ENCODE measurements at places on chromosomes 2 and 18.

DNA sequence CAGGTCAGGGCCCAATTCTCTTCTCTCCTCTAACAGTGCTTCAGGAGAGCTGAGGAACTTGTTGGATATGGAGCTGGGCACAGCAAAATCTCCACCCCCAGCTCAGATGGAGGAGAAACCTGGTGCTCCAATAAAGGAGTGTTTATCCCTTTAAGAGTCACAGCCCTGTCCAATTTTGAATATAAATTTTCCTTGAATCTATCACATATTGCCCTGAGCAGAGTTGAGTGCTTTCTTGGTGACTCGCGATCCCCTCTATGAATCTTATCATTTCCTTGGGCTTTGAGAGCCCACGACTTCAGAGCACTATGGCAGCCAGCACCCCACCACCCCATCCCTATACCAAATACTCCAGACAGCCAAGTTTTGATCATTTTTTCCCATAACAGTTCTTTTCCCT is 34.4 kb upstream of the SMAD7 start:
- peak; percentile 50 for DNase-seq

DNA sequence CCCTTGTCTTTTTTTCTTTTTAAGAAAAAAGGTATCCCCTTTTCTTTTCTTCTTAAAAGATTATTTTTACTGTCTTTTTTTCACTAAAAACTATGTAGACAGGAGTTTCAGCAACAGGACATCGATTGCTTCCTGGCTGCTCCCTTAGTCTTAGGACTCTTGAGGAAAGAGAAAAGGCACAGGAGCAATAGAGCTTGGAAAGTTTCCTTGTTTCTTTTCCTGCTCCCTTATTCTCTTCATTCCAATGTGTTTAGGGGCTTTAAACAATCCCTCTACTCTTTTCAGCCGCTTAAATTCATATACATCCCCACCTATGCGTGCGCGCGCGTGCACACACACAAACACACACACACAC is 225.9 kb upstream of the FBXO11 start:
- DNase-seq = no peak

DNA sequence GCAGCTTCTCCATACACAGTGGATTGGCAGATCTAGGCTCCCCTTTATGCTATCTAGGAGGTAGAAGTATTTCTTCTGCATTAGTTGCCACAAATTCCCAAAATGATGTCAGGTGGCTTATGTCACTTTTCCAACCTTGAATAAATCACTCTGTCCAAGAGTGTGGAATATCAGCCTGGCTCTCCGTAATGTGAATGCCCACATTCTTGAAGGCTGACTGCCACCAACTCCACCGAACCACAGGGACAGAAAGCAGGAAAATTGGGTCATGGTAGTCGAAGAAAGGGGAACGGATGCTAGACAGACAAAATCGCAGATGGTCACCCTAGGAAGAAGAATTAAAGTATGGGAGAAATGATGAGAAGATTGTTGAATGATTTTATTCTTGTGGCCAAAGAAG is 624.9 kb upstream of the CDH2 start:
- no peak for DNase-seq

- DNase-seq = no peak
Observed at GRCh38 chr18:52730972-52731619, 391.1 kb downstream of the DCC start.

GRCh38 chr18:55261253-55261652 is 302.0 kb upstream of the CCDC68 start:
- DNase-seq = no peak

DNA sequence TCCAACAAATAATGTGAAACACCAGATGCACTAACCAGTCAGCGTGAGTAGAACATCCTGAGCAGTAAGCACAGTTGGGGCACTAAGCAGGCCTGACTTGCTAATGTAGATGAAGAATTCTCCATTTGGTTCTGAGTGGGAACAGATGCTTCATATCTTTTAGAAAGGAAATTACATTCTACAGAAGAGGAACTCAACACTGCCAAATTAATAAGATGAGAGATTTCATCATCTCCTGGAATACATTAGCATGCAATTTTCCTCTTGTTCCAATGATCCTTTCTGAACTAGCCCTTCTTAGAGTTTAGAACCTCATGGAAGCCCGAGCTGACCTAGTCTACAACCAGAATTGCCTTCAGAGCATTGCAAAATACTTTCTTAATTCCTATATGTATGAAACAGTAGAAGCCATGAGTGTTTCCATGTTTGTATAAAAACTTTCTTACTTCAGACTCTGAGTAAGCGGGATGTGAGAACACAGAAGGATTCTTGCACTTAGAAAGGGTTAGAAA is 34.8 kb downstream of the COL5A2 start:
- peak; percentile 77 for DNase-seq

GRCh38 chr2:21289989-21290388 is 166.2 kb downstream of the TDRD15 start:
- DNase-seq = no peak

DNA sequence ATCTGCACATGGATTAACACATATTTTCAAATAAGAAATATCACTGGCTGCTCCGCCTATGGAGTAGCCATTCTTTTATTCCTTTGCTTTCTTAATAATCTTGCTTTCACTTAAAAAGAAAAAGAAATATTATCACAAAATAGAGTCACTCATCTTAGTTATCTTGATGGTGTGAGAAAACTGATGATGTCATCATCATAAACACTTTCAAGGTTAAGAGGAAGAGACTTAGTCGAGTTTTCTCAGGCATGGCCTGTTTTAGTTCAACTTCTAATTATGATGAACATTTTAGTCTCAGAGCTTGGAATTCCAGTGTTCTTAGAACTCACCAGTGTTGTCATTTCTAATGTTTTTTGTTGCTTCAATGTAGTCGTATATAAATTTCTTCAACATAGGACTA is 506.1 kb downstream of the PTPRM start:
- no peak for DNase-seq

DNA sequence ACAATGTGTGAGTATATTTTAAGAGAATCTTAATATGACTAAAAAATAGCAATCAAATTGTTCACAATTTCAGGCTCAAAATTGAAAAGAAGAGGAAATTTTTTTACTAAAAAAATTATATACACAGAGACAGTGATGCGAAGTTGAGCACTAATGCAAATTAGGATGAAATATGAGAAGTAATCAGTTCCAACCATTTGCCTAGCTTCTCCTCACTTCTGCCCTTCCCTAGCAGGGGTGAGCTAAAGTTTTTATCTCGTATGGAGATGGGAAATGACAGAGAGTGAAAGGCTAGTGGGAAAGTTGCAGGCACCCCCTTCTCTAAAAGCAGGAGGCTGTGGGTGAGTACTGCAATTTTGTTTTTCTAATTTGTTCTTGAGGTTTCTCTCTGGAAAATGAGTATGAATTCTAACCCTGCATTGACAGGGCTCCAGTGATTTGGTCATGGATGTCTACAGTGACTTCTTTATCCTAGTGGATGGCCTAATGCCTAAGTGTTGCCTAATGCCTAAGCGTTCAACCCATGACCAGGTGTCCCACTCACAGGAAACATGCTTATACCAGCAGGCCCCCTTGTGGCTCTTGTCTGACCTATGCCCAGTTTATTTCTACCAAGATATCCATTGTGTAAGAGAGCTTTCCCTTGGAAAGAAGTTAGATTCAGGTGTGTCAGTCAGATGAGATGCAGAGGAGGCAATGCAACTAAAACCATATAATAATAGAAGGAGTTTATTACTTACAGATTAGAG is 78.0 kb upstream of the HNMT start:
- DNase-seq = no peak

DNA sequence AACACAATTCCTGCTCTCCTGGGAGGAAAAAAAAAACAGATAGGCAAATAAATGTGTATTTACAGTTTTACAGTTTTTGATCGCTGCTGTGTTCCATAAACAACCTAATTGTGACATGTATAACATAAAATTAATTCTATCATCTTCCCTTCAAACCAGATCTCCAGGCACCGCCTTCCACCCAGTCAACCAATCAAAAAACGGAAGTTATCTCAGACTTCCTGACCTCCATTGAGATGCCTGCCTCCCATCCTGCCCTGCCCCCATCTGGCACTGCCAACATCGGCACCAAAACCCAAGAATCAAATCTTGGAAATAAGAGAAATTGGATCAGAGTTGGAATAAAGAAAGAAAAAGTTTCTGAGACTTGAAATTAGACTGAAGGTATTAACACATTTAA is 3.1 kb upstream of the RIOK3 start:
- no peak for DNase-seq

All from fibroblast of skin of right biceps (primary cell).